ENCODE measurements at places on chromosomes 3 and 15.

DNA sequence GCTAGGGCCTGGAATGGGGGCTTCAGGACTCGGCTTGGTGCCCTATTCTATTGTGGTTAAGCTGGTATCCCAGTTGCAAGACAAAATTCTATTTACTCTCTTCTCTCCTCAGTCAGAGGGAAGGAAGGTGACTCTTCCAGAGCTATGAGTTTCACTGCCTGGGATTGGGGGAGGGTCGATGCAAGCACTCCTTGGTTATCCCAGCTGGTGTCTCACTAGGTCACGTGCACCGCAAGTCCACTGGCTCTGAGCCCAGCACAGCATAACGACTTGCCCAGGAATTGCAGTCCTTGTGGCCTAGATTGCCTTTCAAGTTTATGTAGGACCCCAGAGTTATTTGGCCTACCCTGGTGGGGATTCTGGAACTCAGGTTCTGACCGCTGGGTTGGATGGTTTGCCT is 958.8 kb downstream of the IGSF11 start:
- no peak for DNase-seq

- DNase-seq, result peak; percentile 96
Observed at GRCh38 chr3:182795389-182795782, 2.1 kb downstream of the ATP11B start.

DNA sequence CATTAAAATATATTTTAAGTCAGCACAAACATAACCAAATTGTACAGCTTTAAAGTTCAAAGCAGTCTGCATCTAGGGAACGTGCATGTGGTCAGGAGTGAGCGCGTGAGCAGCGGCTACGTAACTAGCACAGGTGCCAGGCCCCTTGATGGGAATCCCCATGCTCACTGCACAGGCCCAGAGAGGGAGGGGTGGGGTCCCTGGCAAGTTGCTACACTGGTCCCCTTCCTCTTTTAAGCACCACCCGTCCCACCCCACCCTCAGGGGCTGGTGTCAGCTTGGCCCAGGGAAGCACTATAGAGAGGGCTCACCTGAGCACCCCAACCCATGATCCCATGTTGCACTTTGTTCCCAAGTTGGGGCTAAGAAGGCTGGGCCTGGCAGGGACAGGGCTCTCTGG is 835 bp upstream of the GMPPB start:
- DNase-seq, result no peak

- no peak for DNase-seq
Observed at GRCh38 chr3:12681943-12682390, 18.1 kb upstream of the RAF1 start.

DNA sequence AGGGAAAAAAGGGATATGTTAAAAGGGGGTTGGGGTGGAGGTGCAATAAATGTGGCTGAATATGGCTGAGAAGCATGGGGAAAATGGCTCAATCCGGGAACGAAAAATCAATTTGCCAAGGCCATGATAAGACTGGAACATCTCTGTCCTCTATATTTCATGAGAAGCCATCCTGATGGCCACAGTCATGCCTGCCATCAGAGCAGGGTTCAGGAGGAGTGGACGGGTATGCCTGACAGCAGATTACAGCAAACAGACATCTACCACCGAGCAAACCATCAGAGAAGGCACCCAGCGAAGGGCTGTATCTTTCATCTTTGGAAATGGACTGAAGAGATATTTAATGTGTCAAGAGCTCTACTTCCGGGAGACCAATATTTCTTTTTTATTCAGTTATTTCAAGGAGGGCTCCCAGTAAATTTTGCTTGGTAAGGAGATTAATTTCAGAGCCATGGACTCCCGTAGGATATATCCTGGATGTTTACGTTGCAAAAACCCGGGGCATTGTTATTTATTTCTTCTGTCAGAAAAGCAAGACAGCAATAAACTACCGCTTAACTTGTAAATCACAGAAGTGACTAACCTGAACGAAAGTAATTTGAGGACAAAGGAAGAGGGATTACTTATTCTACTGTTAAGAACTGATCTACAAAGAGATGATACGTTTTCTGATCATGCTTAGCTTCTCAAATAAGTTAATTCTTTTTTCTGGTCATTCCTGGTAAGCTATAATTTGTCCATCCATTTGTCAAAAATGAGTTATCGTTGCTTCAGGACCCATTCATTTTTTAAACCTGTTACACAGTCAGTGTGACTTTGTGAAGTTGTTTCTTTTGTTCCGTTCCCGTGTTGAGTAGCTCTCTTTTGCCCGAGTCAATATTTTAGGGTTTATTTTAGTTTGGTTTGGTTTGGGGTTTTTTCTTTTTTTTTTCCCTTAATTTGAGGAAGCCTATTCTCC is 80.6 kb upstream of the CHD2 start:
- no peak for DNase-seq

DNA sequence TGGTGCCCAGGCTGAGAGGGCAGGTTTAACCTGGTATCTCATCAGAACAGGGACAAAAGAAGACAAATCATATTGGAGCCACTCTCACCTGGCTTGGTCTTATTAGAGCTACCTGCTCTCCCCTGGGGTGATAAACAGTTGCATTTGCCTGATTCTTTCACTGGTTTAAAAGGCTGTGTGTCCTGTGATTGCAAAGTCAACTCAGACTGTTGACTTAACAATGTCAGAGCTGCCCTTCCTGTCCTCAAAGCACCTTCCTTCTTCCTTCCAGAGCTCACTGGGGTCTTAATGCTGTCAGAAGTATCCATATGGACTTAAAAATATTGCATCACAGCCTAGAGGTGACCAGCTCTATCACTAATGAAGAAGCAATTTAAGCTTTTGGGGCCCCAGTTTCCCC is 50.5 kb upstream of the MINAR1 start:
- DNase-seq, result no peak

DNA sequence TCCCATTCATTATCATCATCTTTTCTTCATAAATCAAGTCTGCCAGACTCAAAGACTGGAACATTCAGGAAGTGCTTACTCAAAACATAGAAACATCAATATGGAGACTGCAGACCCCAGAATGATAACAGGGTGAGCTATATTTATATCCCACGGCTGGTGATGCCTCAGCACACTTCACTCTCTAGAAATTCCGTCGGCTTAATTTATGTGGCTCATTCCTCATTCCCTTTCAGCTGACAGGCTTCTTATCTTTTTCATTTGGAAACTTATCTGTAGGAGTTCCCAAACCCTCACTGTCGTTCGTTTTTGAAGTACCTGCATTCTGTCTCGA is 45.5 kb downstream of the RFTN1 start:
- DNase-seq, result no peak

- no peak for DNase-seq
Observed at GRCh38 chr3:156448300-156448699, 106.6 kb downstream of the SSR3 start.

DNA sequence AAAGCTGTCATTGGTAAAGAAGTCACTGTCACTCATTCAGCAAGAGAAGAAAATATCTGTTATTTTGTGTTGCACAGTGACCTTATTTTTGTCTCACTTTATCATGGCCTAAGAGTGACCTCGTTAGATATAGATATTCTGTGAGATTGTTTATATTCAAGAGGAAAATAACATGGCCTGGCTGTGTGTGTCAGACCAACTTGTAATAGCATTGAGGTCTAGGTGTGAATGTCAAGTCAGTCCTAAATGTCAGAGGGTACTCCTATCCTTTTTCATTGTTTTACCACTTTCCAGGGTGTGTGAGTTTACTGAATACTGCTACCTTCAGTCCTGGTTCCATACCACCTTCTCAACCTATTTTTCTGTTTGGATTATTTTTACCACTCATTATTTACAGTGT is 18.5 kb upstream of the TM4SF4 start:
- DNase-seq, result no peak

DNA sequence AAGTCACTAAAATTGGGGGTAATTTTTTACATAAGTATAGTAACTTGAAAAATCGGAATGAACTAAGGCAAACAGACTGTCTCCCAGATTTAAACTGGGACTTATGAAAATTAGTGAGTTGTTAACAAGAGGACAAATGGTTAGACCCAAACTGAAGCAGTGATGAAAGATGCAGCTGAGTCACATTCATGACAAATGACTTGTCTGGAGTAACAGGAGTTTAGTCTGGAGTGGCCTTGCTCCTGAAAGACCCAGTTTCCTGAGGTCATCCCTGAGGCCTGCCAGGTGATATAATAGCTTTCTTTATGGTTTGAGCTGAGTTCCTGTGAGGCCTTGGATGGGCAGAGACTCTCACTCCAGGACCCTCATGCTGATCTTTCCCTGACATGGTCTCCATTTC is 9.6 kb upstream of the CTDSPL start:
- DNase-seq, result no peak

DNA sequence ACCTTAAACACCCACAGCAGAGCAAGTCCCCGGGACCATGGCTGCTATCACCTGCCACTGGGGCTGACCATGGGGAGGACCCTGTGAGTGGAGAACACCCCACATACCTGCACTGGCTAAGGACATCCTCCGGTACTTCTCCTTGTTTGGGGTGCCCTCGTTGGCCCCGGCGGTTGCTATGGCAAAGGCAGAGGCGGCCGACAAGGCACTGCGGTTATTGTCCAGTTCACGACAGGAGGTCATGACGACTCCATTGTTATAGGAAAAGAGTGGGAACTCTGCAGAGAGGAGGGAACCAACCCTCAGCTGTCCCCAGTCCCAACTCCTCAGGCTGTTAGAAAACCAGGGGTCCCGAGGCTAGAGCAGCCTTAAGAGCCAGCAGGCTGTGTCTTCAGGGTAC is 54.8 kb upstream of the CTSH start:
- DNase-seq, result no peak

DNA sequence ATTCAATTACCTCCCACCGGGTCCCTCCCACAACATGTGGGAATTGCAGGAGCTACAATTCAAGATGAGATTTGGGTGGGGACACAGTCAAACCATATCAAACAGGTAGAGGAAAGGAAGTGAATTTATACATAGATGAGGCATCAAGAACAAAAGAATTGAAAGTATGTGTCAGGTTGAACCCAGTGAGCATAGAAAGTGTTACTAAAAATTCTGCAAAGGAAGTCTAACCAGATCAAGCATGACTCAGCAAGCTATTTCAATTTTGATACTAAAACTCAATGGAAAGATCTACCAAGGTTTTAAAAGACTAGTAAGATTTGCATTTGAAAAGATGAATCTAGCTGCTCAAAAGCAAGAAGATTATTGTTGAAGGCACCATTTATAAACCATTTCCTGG is 323.0 kb downstream of the ROBO2 start:
- no peak for DNase-seq

DNA sequence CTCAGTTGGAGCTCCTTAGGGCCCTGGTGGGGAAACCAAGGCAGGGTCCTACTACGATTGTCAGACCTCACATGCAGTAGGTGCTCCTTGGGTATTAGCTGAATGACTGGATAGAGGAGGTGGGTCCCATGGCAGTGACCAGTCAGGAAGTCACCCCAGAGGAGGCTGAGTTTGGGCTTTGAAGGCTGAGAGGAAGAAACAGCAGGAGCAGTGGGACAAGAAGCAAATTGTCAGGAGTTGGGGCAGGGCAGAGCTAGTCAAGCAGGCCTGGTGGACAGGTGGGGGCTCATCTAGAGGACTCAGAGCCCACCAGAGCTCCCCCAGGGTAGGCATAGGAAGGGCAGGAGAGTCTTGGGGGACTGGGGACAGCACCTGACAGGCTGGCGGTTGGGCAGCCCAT is 3.1 kb downstream of the NBEAL2 start:
- no peak for DNase-seq

GRCh38 chr3:10189557-10190354 is 25.0 kb downstream of the IRAK2 start:
- DNase-seq, result peak; percentile 28

DNA sequence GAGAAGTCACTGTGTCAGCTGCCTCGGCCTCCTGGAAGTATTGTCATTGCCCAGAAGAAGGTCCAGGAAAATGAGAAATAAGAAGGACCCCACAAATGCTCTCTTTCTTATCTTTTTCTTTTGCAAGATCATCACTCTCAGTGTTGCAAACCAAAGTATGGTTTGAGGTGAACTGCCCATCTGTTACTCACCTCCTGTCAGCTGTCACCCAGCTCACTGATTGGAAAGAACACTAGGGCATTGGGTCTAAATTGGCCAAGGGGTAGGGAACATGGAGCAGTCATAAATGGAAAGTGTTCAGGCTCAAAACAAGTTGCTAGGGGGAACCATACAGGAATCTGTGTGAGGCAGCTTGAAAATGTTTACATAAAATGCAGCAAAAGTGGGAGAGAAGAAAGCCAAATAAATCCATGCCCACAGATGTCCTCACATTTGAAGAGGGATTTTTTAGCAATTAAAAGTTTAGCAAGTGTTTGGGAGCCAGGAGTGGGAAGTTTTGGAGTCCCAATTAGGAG is 431.2 kb upstream of the THBS1 start:
- no peak for DNase-seq

DNA sequence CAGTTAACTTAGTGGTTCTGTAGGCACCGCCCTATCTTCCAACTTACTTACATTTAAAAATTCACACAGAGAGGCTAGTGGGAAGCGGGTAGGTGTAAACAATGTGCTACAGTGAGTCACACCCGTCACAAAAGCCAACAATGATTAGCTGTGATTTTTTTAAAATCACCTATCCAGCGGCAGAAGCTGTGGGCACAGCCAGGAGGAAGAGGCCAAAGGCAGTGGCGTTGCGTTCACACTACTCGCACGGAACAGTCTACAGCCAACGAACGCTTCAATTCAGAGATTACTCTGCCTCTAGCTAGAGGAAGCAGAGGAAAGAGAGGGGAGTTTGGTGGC is 2.5 kb upstream of the NLGN1 start:
- no peak for DNase-seq

DNA sequence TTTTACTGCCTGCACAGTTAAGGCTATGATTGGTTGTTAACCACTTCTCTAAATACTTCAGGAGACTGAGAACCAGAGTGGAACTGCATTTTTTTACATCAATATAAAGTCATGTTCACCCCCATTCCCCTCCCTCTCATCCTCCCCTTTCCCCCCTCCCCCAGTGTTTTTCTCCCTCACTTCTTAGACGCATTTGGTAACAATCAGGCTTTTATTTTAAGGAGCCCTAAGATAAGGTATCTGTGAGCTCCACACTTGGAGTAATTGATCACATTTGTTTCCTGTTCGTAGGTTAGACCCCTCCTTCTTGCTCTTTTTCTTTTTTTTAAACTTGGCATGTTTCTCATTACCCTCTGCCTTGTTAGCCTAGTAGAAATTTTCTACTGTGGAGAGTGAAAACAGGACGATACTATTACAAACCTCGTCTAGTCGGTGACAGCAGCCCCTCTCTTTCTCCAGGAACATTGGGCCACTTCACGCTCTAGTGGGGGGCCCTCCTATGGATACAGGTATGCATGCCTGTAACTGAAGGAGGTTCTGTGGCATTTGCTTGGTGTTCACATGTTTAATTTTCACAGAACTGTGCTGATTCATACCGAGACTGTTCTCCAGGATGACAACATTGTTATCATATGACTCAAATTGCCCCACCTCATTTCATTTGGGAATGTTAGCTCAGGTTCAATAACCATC is 314.4 kb downstream of the MECOM start:
- no peak for DNase-seq

DNA sequence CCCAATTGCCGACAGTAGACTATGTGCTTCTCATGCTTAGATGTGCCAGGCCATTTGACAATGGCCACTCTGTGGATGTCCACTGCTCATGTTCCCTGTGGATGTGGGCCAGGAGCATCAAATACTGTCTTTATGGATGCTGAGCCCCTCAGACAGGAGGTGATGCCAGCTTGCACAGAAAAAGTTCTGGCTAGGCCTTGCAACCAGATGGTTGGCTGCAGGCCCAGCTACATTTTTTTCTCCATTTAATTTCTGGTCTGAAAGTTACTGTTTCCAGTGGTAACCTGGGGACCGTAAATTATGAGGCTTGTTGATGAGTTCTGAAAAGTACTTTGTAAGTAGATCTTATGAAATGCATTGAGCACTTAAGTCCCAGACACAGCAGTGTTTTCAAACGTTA is 228.5 kb downstream of the CHL1 start:
- DNase-seq, result no peak

Measured in LNCaP clone FGC (cell line).